ENCODE measurements at places on chromosomes 5 and 9.

DNA sequence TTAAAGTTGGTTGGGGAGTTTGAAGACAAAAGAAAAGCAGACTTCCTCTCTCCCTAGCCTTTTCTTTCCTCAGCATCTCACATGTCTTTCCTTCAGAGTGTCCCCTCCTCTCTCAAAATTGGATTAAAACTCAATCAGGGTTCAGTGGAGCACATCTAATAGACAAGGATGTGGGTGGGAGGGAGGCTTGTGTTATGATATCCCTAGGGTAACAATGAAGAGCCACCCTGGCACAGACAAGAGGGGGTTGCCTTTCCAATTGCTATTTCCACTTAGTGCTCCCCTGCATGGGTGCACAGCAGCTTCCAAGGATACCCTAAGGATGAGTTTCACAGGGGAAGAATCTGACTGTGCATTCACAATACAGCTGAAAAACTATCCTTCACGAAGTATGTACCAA, 585.2 kb upstream of the C9orf72 start:
- no peak for DNase-seq

DNA sequence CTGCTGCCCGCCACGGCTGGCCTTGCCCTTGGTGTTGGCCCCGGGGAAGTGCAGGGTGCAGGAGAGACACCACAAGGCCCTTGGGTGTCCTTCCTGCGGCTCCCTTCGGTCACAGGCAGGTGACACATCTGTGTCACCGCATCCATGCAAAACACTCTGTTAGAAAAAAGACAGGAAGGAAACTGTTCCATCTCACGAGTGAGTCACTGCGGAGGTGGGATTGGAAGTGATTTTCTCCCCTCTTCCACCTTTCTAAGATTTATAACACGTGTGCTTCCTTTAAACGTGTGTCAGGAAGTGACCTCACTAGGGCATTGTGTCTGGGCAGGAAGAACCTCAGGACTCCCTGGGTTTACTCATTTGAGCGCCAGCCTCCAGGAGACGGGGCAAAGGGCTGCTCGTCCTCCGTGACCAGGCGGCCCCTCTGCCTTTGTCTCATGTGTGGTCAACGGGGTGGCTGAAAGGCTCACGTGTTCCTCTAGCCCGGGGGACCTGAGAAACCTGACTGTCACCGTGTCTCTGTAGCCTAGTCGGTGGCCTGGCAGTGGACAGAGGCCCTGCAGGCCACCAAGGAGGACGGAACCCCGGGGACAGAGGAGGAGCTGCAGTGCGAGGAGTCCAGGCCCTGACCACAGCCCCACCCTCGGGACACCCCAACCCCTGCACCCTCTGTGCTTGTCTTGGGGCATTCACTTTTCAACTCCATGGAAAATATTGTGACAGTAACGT, 4.9 kb upstream of the LCN1 start:
- no peak for DNase-seq

DNA sequence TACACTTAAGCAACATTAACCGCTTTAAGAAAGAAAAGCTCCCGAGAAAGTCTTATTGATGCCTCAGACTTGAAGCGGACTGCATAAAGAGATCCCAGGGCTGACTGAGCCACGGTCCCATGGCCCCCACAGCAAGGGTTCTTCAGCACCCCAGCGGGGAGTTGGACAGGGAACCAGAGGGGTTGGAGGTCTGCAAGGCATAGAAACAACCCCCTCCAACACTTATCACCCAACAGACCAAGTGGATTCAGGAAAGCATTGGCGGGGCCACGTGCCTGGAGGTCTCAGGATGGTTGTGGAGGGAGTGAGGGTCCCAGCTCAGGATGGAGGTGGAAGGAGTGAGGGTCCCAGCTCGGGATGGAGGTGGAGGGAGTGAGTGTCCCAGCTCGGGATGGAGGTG, 143.7 kb upstream of the IRX2 start:
- DNase-seq = no peak

GRCh38 chr5:59759600-59760351, 133.8 kb downstream of the PDE4D start:
- no peak for DNase-seq

- DNase-seq = no peak
Measured at GRCh38 chr5:68217047-68217355, 1.4 kb downstream of the PIK3R1 start.

DNA sequence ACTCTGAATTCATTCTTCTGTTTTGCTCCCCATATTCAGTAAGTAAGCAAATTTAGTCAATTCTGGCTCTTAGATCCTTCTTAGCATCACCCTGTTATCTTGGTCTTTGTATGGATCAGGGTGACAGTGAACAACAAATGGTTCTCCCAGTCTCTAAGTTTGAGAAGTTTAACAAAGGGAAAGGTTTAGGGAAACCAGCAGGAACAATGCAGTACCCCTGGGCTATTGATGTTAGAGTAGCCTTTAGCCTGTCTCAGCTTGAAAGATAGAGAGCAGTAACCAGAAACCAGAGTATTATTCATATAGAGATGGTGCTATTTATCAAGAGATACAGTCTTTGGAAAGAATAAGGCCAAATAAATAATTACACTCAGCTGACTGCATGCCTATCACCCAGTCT, 241.8 kb downstream of the CDH12 start:
- no peak for DNase-seq

DNA sequence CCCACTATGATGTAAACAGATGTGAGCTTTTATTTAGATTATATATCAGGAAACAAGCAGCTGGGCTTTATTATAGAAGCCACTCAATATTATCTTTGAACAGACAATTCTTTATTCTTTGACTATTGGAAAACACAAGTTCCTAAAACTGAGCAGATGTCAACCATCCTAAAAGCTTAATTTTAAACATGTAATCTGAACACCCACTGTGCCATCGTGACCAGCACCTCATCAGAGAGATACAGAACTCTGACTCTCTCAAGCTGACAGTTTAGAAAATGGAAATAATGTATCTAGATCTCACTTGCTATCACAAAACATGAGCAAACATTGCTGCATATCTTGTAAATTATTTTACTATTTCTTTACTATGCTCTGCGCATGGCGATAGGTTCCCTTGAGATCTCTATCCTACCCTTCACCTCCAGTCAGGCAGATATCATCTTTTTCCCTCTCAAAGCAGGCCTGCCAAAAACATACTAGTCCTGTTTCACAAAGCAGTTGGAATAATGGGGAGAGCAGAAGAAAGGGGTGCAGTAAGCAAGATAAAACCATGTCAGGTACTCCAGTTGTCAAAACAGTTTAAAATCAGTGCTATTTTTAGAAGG, 151.0 kb downstream of the KIAA0825 start:
- no peak for DNase-seq

DNA sequence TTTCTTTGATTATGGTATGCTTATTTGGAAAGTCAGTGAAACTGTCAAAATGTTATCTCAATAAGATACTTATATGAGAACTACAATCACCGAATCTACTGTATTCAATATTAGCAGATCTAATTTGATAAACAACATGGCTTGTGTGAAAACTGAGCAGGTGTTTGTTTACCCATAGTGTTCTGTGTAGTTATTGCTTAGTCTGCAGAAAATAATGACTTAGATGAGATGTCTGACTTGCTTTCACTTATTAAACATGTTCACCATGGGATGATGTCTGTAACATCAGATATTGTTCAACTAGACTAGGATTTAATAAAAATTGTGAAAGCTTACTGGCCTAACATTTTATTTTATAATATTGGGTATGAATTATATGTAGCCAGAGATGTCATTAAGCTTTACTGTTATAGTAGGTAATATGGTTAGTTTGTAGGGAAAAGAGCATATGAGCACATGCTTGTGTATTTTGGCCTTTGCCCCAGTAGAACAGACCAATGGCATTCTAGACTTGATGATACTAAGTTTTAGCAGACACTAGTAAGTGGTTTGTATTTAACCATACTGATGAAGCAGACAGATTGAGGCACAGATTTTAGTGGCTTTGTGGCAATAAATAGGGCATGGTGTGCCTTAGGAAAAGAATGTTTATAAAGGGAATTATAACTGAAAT, 16.4 kb downstream of the SUB1 start:
- no peak for DNase-seq

DNA sequence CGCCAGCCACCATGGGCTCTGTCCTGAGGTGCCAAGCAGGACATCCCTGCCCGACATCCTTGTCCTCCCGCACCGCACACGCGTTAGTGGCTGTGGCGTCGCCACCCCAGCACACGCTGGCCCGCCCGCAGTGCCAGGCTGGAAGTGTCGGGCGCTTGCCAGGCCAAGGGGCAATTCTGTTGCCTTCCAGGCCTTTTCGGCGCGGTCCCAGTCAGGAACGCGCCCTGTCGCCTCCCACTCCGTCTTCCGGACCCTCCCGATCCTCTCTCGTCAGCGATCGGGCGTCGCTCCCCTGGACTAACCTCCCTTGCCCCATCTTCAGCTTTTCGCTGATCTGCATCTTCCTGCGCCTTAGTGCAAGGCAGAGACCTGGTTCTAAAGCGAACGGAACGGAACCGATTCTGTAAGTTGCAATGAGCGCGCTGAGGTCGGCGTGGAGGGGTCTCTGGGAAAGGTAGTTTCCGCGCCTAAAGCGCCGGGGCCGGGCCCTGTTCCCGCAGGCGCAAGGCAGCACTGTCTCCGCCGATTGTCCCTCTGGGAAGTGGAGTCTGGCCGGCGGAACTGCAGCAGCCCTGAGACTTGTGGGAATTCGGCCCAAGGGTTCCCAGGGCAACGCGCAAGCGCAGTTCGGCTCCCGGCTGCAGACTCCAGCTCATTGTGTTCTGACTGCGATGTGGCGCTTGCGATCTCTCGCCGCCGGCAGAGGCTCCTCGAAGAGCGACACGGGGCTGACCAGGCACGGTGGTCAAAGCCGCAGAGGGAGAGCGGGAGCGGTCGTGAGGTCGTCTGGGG, at the start of gene ZNF454:
TSS of gene ZNF454 (plus strand) at position 630 of the 792 bp plus-strand sequence. CDS start 1,594 bp downstream, outside the sequence.
- DNase-seq = peak; percentile 94

DNA sequence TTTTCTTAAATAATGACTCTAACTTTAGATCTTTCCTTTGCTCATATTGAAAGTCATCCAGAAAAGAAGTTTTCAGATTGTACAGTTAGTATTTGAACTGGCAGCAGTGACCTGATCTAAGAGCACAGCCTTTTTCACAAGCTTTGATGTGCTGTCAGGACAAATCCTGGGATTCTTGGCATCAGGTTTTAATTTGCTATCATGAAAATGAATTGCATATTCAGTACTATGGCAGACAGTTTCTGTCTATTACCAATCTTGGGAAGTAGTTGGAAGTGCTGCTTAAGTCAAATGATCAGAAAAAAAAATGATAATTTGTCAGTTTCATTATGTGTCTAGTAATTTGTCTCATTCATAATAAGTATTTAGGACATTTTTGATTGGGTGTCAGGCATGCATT, 925.6 kb upstream of the ARRDC3 start:
- DNase-seq = no peak

DNA sequence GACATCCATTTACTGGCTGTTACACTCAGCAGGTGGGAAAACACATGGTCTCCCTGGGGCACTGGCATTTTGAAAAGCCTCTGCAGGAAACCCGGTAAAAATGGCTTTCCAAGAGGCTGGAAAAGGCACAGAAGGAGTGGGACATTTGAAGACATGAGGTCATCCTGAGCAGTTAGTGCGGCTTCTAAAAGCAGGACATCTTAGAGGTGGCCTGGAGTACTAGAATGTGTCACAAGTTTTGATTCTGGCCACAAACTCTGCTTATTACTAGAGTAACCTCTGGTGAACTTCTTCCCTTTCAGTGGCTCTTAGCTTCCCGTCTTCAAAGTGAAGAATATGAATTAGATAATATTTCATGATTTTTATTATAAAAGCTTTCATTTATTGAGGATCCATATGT, 423.0 kb upstream of the BRINP1 start:
- DNase-seq = no peak

- no peak for DNase-seq
Measured at GRCh38 chr9:127742435-127743088, 7.5 kb upstream of the TOR2A start.

DNA sequence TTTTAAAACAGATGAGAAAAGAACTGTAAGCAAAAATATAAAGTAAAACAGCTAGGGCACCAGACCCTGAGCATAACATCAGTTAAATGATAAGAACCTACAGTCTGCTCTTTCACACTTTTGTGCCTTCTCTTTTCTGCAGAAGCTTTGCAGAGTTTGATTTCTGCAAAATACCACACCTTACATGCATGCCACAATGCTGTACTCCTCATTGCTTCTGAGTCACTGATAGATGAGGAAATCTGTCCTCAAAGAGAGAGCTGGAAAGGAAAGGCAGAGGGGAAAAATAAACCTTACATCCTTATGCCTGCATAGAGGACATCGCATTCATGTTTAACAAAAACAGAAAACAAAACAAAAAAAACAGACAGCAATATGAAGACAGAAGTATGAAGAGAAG, 142.9 kb downstream of the ATPSCKMT start:
- DNase-seq = no peak

DNA sequence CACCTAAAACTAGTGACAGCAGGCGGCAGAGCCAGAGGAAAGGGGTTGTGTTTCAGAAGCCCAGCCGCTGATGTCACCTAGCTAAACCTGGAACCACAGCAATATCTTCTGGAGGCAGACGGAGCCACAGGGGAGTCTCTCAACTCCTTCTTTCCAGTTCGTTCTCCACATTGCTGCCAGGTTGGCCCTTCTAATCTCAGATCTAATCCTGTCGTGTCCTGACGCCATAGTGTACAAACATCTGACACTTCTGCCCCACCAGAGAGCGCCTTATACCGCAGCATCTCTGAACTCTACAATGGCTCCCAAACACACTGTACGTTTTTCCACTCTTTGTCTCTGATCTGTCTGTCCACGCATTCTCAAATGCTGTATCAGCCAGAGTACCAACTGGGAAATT, 240.0 kb downstream of the SMARCA2 start:
- no peak for DNase-seq

GRCh38 chr5:10538789-10539686, 24.8 kb upstream of the ANKRD33B start:
- DNase-seq = no peak

DNA sequence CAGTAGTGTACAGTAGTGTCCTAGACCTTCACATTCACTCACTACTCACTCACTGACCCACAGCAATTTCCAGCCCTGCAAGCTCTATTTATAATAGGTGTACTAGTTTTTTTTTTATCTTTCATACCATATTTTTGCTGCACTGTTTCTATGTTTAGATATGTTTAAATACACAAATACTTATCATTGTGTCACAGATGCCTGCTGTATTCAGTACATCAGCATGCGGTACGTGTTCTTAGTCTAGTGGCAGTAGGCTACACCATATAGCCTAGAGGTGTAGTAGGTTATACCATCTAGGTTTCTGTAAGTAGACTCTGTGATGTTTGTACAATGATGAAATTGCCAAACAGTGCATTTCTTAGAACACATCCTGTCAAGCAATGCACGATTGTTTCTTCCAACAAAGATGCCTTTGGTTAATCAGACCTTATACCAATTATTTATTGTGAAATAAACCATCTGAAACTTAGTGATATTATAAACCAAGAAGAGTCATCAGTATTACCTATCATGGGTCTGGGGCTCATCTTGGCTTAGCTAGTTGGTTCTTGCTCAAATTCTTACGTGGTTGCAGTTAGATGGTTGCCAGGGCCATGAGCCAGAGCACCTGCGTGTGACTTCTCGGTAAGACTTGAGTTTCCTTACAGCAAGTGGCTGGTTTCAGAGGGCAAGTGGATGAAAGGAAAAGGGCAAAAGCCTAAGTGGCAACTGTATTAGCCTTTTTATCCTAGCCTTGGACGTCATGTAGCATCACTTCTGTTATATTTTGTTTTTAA, 41.1 kb downstream of the ERBIN start:
- no peak for DNase-seq
